ENCODE measurements at places on chromosomes 3 and 15.

DNA sequence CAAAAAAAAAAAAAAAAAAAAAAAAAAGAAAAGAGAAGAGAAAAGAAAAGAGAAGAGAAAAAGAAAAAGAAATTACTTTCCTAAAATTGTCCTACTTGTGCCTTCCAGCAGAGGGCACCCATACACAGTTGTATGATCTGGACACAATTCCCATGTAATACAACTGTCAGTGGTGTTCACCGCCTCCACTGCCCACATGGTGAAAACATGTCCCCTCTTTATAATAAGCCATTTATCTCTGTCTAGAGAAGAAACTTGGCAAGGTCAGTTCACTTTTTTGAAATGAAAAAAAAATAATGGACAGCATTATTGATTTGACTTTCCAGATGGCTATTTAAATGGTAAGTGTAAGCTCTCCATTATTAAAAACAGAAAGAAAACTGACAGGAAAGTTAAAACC, 459.4 kb downstream of the GBE1 start:
- no peak for DNase-seq

DNA sequence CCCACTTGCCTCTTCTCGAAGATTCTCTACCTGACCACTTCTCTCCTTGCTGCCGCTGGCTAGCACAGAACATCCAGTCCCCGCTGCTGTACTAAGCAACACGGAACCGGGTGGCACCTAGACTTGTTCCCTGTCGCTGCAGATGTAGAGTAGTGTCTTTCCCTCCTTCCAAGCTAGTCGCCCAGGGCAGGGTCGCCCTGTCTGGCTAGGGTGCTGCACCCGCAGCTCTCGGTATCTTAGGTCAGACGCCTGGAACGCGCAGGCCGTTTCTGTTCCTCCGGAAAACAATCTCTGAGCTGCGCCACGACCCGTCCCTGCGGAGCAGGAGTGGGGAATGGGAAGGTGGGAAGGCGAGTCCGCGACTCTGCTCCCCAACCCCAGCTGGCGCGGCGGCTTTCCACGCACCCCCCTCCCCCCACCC, 758 bp upstream of the SNX33 start:
- DNase-seq, result no peak

DNA sequence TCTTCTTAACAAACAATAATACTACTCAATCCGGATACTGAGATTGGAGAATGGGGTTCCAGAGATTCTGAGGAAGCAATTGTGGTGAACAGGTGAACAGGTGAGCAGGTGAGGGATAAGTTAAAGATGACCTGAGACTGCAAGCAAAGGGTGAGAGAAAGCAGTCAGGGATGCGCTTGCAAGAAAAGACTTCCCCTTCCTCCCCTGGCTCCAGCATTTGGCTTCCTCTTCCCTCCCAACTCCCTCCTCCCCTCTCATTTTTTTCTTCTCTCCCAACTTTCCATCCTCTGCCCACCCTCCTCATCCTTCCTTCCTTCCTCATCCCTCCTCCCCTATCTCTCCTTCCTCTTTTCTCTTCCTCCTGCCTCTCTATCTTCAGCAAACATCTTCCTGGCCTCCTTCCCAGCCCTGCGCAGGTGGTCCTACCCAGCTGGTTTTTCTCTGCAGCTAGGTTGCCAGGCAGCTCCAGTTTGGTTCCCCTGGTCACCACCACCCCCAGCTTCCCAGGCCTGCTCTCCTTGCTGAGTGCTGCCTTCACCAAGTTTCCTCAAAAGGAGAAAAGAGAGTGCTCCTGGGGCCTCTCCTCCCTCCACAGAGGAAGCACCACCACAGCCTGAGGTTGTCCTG, 10.4 kb upstream of the VIPR1 start:
- DNase-seq, result no peak

DNA sequence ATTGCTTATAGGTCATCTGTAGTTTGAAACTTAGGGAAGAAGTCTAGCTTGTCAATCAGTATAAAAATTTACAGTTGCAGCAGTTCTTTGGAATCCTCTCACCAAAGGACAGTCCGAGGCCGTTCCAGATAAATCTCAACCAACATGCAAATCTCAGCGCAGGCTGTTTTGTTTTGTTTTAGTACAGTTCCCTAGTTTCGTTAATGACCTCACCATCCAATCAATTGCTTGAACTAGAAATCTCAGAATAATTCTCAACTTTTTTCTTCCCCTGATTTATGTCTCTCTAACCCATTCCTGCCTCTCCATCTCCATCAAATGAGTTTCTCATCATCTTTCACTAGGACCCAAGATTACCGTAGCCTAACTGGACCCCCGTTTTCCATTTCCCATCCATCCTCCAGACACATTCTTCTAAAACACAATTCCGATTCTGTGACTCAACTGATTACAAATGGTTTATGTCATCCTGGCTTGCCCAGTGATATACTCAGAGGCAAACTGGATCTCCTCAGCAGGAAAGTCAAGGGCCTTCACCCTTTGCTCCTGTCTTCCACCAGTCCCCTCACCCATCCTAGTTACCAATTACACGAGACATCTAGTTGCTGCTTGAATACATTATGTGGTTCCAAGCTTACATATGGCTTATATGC, 1.3 kb downstream of the SMCO1 start:
- no peak for DNase-seq

- no peak for DNase-seq
These were observed 14.7 kb upstream of the RHO start for GRCh38 chr3:129513705-129514104.

DNA sequence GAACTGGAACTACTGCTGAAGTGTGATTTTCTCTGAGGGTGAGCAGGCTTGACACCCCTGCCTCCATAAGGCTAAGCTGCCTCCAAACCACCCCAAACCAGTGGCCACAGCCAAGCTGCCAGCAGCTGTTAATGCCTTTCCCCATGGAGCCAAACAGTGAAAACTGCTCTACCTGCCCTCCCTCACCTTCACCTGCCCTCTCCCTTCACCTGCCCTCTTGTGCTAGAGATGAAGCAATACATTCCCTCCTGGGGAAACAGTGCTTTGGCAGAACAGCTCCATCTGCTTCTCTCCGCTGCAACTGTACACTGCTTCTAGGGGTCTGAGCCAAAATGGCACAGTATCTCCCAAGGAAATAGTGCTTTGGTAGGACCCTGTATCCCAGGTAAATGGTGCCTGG, 374.1 kb downstream of the FHIT start:
- no peak for DNase-seq

GRCh38 chr15:92847841-92848240, 52.3 kb upstream of the CHD2 start:
- no peak for DNase-seq

- DNase-seq, result no peak
These were observed 1035.3 kb downstream of the FHIT start for GRCh38 chr3:60215946-60216345.

DNA sequence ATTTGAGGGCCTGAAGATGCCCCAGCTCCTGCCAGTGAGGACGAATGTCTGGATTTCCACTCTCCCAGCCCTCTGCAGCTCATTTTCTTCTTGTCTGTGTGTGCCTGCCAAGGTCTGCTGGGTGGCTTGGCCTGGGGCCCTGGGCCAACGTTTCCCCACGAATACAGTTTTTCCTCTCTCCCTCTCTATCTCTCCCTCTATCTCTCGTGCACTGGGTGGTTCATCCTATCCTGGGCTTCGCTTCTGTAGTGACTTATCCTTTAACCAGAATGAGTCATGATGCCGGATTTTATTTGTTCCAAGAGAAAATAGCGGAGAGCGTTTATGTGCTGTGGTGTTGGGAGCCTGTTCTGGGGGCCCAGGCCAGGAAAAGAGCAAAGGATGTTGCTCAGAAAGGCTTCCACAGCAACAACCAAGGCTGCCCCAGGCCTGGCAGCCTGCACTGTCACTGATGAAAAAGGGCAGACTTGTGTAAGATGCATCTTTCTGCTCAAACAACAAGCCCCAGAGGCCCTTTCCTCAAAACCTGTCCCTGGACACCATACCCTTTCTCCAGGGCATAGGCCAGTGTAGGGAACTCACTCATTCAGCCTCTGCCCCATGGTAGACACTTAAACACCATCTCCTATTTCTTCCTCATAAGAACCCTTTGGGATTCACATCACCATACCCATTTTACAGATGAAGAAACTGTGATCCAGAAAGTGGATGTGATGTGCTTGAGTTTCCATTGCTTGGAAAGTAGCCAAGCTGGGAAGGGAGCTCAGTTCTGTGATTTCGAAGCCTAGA, 47.3 kb downstream of the ITGA11 start:
- no peak for DNase-seq

DNA sequence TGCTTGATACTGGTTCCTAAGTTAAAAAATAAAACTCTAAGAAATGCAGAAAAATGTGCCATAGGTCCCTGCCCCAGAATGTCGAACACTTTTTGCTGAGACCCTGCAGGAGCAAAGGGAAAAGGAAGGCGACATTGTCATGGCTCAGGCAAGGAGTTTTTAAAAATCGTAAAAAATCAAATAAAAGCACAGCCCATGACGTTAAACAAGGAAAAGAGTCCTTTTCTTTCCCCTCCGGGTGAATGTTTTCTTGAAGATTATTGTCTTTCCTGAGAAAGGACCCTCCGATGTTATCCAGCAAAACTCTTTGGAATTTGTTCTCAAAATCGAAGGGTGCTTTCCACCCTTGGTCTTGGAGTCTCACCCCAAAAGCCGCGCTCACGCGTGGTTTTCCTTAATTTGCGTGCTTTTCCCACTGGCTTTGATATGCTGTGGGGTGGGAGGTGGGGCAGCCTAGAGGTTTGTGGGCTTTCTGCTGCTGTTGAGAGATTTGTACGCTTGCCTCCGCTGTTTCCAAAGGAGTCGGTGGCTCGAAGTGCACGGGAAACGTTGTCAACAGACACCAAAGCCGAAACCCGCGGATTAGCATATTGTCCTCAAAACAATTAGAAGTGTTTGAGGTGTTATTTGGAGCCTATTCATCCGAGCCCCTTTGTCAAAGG, 2.9 kb downstream of the SOX14 start:
- no peak for DNase-seq

GRCh38 chr3:189771842-189772450, 140.8 kb downstream of the TP63 start:
- DNase-seq, result no peak

DNA sequence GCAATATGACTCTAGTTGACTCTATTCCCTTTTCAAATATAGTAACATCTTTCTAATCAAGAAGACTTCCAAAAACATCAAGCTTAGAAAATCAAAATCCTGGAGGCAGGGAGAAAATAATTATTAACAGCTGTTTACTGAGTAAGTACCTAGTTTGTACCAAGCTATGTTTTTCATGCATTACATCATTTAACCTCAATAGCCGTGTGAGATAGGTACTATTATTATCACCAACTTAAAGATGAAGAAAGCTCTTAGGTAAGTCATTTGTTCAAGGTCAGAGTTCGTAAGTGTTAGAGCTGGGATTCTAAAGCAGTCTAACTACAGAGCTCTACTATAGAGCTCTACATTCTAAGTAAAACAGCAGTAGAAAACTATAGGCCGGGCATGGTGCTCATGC, 41.6 kb downstream of the GSK3B start:
- no peak for DNase-seq

- DNase-seq, result no peak
These were observed 1.7 kb upstream of the ALCAM start for GRCh38 chr3:105365081-105365390.

- peak; percentile 43 for DNase-seq
These were observed 50.8 kb upstream of the RPL32 start for GRCh38 chr3:12891985-12892839.

GRCh38 chr15:100862162-100862561, 17.5 kb upstream of the ALDH1A3 start:
- DNase-seq, result no peak

GRCh38 chr3:120596116-120596852, at the start of gene NDUFB4:
TSS of gene NDUFB4 (plus strand) at chr3:120596336. CDS start at chr3:120596360, 24 bp downstream.
- peak; percentile 95 for DNase-seq

Measured in anterior cingulate cortex (tissue), 58 donors.